ACHN (cell line): ENCODE measurements at places on chromosomes 11 and 22.

GRCh38 chr11:77418155-77418970 is 55.5 kb downstream of the PAK1 start:
- no peak for DNase-seq

GRCh38 chr11:1194231-1194976 is 28.5 kb upstream of the MUC5B start:
- DNase-seq, result no peak

DNA sequence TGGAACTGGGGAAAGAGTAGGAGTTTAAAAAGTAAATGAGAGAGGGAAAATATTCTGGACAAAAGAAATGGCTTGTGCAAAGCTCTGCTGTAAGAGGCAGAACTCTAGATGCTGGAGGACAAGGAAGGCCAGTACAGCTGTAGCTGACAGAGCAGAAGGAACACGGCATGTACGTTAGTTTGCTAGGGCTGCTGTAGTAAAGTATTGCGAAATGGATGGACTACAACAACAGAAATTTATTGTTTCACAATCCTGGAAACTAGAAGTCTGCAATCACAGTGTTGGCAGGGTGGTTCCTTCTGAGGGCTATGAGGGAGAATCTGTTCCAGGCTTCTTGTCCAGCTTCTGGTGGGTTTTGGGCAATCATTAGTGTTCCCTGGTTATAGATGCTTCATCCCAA is 454.4 kb downstream of the NTM start:
- DNase-seq, result no peak

- DNase-seq, result no peak
Observed at GRCh38 chr11:103902994-103903393, 133.4 kb upstream of the DDI1 start.

- DNase-seq, result peak; percentile 85
Observed at GRCh38 chr11:57072640-57073039, 83.9 kb downstream of the OR5AK2 start.

- DNase-seq, result peak; percentile 75
Observed at GRCh38 chr11:12126344-12127019, 16.1 kb downstream of the MICAL2 start.

DNA sequence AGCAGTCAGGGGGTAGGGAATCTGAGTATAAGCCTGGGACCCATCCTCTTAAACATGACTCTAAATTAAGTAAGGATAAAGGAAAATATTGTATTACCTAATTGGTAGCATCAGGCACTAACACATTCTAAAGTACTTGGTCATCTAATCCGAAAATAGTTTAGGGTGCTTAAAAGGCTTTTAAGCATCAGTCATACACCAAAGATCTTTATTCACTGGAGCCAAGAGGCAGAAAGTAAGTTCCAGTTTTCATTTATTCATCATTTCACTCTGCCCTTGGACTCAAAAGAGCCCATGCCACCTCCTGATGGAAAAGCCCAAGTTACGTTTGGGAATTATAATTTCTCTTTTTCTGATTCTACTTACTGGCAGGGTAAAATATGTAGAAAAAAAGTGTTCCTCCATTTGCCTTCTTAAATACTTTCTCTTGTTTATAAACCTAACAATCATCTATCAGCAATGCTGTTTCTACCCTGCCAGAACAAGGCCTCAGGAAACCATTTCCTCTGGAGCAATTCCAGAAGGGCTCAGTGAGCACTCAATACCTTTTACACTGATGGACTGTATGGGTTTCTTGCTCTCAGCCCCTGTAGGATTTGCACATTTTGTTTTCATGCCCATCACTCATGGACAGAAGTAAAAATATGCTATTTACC is 120.1 kb upstream of the SLC5A12 start:
- DNase-seq, result no peak

- peak; percentile 9 for DNase-seq
Observed at GRCh38 chr11:78100676-78101472, 21.2 kb upstream of the NDUFC2 start.

DNA sequence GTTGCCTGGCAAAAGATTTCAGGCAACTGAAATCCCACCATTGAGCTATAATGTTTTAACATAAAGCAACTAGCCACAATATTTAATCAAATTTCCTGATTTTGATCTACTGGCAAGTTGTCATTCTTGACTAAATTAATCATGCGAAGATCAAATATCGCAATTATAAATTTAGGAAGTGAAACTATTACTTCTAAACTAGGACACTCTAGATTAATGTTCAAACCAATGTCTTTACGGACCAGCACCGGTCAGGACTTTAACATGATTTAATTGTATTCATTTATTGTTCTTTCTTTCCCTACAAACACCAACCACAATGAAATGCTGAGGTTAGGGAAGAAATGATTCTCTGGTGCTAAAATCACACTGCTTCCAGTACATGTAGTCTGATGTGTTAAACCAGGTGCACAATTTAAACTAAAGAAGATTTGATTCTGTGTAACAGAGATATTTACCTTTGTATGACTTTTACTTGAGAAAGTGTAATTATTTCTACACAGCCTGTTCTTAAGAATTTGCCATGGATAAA is 14.9 kb downstream of the GAS2 start:
- DNase-seq, result no peak

DNA sequence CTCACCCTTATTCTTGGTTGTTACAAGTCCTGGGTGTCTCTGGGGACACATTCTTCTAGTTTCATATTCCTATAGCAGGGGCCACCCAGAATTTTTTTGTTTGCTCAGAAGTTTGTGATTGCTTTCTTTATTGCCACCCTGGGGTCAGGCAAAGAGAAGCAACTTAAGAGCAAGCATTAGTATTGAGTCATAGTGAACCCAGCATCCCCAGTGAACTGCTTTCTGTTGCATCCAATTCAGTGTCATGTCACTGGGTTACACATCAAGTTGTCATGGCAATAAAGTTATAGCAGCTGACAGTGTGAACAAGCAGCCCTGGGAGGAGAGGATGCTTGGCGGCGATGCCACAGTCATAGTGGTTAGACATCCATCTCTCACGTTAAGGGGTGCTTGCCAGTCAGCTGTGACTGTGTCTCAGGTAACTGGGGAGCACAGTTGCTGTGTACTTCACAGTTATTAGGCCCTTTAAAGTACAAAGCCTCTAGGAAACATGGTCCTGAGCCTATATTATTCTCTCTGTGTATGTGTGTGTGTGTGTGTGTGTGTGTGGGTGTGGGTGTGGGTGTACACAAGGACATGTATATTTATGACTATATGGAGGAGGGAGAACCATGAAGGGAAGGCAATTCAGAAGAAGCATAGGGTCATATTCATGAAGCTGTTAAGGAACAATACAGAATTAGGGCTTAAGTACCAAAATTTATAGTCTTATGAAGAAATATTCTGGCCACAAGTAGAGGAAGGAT is 52.5 kb downstream of the TRIM44 start:
- no peak for DNase-seq

DNA sequence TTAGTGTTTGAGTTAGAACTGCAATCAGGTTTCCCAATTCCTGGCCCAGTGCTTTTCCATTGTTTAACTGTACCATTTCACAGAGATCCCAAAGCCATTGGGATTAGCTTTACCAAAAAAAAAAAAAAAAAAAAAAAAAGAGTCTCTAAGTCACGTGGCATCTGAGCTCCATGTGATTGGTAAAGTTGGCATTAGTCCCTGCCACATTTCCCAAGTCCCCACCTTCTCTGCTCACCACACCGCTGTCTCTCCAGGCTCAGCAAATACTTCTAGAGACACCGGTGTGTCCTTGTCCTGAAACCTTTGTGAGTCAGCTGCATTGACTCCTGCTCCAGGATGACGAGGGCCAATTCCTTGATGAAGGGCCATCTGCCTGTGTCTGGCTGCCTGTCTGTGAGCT is 305.3 kb downstream of the KIRREL3 start:
- no peak for DNase-seq

DNA sequence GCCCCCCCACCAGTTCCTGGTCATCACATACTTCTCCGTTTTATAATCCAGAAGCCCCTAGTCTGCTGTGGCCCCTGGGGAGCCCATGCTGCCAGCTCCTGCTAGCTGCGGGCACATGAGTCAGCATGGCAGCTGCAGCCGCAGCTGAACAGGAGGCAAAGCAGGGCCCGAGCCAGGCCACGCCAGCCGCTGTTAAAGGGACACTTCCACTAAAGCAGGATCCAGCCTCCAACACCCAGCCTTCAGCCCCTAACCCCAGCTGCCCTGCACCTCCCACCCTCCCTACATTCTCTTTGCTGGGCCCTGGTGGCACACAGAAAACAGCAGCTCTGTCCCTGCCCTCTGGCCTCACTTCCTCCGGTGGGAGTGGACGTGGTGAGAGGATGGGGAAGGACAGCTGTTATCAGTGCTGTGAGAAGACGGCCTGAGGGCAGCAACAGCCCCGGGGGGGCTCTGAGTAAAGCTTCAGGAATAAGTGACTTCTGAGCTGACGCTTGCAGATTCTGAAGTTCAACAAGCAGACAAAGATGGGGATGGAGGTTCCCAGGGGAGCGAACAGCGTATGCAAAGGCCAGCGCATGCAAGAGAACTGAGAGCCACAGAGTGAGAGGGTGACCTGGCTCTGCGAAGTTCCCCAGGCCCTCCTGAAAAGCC is 688 bp upstream of the LRRC74B start:
- DNase-seq, result peak; percentile 37

DNA sequence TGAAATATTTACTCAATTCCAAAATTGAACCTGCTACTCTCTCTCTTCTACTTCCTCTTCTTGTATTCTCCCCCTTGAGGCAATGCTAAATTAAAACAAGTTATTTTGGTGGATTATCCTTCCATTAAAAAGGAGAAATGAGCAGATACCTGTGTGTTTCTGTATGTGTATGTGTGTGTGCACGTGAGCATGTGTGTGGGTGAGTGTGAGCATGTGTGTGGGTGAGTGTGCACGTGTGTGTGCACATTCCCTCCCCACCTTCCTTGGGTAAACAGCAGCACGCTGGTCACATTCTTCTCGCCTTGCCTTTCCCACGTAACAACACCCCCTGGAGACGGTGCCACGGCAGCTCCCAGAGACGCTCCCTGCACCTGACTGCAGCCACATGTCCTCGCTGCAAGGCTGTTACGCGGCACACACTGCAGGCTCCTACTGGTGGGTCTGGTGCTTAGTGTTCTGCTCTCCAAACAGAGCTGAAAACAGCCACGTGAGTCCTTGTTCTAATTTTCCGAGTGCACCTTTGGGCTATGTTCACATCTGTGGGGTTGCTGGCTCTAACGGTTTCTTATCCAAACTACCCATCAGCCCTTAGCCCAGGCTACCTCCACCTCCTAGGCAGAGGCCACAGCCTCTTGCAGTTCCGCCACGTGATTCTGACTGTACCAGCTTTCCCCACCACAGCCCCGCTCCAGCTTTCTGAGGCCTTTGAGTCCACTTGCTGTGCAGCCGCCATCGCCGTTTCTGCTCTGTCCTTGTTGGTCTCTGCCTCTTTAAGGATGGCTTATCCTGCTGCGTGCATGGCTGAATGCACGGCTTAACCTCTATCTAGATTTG is 123.4 kb downstream of the CTTN start:
- DNase-seq, result no peak

DNA sequence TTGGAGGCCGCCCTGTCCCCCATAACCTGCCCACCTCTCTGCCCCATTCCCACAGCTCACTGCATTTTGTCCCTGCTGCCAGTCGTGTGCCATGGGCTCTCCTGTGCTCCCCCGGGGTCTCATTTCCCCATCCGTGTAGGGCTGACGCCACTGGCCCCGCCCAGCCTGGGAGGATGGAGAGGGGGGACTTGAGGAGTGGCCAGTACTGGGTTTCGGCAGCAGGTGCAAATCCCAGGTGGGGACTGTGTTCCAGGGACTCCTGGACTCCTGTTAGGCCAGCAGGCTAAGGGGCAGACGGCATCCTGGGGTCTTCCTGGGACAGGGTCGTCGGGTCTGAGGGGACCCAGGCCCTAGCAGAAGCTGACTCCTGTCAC is 1.2 kb upstream of the MYO7A start:
- no peak for DNase-seq

- DNase-seq, result no peak
Observed at GRCh38 chr22:40187389-40187788, 9.7 kb downstream of the TNRC6B start.

GRCh38 chr11:61972112-61972671 is 4.8 kb upstream of the FTH1 start:
- no peak for DNase-seq

- DNase-seq, result peak; percentile 48
Observed at GRCh38 chr11:2772544-2773031, 72.8 kb upstream of the KCNQ1OT1 start.

- DNase-seq, result no peak
Observed at GRCh38 chr11:14270690-14271542, 88.1 kb downstream of the RRAS2 start.

- DNase-seq, result no peak
Observed at GRCh38 chr11:75598264-75598663, 36.2 kb downstream of the SERPINH1 start.

DNA sequence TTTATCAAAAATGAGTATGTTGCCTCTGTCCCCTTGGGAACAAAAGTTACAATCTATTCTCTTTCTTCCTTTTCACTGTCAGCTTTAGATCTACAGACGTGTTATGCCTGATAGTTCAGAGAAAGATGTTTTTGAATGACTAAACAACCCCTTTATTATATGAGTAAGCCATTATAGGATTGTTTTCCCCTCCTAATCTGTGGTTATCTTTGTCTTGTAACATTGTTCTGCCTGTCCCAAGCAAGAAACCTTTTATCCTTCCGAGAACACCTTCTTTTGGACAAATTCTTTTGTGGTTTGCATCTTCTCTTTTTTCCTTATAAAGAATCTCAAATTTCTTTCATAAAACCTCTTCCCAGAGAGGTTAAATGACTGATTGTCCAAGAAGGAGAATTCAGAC is 208.4 kb downstream of the DDX10 start:
- no peak for DNase-seq

- no peak for DNase-seq
Observed at GRCh38 chr11:107970049-107970448, 38.6 kb upstream of the CUL5 start.

DNA sequence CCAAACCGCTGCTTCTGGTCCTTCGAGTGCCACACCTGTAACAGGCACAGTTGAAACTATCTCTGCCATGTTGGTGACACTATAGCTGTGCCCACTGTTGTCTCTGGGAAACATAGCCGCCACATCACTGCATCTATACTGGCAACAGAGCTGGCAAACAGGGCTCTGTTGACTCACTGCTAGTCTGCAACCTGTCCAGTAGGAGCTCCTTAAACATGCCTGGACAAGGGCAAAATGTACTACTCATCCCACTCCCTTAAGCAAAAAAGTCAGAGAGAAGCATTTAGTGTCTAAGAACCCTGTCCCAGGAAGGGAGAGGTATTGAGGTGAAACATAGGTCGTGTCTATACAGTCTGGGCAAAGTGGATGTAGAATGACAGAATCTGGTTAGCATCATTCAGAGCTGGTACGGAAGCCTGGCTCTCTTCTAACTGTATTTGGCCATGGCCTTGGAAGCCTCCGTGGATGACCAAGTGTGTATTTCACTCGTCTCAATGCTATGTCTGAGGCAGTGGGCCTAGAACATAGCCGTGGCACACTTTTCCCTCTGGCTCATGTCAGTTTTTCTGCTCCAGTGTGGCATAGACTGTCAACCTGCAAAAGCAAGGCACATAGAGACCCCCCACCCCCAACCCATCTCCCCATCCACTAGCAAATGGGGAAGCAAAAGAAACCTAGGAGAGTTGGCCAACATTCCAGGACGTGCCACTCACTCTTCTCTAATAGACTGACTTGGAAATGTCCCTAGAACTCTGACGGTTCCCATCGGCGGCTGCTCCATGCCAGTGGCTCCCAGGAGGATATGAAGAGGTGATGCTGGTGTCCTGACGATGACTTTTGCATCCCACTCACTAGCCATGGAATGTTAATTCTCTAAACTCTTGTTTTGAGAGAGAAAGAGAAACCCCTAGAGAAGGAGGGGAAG is 21.4 kb upstream of the PISD start:
- no peak for DNase-seq
